ENCODE measurements at places on chromosomes 5 and 9. TPM values are rescaled to one million over a fixed set of nuclear protein-coding genes. Genes with fewer than 3 reads are reported as not detected.

DNA sequence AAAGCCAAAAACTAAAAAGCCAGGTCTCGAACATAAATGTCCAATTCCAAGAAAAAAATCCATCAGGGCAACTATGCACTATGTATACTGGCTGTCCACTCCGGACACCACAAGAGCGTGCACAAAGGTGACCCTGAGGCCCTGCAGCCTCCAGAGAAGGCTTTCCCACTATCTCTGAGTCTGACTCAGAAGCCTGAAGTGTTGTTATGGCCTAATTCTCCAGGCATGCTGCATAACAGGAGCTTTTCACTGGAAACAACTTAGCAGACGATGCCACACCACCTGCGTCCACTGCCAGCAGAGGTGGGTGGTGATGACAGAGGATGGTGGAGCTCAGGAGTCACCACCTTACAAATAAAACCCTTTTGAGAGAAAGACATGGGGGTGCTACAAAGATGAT is 63.7 kb downstream of the HABP4 start:
- no peak for DNase-seq

- peak; percentile 63 for DNase-seq
Observed at GRCh38 chr5:140113180-140113698, 670 bp upstream of the PURA start.

DNA sequence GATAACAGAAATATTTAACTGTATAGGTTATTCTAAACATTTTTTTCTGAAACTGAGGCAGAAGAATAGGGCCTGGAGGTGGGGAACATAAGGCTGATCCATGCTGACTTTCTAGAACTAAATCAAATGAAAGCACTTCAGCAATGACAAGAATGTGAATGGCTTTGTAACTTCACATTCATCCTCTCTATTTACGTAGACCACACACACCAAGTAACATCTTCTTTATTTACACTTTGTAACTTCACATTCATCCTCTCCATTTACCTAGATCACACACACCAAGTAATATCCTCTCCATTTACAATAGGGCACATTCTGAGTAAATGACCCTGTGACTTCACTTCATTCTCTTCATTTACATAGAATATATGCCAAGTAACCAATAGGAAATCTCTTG is 251.8 kb upstream of the CDH9 start:
- no peak for DNase-seq

DNA sequence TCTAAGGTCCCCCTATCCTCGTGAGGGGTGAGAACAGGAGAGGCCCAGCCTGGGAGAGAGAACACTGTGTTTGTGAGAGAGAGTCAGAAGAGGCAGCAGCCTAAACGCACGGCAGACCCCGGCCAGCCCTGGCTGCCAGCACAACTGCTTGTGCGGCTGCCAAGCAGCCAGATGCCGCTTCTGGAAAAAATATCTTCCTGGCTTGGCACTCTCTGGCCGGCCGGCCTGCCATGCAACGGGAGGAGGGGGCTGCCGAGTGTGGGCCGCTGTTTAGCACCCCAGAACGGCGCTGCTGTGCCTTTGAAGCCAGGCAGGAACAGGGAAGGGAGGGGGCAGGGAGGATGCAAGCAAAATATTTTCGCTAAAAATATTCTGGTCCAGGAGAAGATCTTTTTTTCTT is 105.0 kb downstream of the FGF18 start:
- DNase-seq = peak; percentile 69

DNA sequence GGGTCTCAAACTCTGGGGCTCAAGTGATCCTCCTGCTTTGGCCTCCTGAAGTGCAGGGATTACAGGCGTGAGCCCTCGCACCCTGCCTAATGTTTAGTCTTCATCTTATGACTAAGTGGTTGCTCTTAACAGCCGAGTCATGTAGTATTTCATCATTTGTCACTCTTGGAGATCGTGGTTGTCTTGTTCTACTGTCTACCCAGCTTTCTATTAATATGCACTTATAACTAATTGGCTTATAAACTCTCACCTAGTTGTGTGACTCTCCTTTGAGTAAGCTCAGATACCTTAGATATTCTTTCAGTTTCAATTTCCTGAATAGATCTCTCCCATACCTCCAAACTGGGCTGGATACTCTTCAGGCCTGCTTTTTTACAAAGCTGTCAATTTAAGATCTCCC is 19.9 kb downstream of the SLC44A1 start:
- DNase-seq = no peak

DNA sequence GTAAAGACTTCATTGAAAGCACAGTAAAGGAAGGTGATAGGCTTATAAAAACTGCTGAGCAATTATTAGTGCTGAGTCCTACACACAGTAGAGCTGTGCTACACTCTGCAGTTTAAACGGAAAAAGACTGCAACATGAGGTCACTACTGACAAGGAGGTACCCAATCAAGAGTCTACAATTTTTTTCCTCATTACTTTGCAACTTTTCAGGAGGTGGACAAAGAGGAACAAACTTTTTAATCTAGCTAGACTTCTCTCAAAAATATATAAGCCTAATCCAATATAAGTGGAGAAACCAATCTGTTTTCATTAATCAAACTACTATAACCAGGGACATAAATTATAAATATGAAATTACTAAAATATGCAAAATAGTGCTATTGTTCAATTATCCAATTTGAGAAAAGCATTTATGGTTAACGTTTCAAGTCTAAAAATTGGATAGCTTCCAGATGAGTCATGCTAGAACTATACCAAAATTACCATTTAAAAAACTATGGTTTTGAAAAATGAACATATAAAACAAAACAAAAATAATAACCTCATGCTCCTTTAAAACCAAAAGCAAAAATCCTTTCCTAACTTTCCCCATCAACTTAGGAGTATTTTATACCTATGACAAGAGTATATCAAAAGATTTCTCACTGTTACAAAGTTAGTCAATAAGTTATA is 37.7 kb downstream of the FAM13B start:
- DNase-seq = no peak

PLAC8L1 gene
- not detected for total RNA-seq

DNA sequence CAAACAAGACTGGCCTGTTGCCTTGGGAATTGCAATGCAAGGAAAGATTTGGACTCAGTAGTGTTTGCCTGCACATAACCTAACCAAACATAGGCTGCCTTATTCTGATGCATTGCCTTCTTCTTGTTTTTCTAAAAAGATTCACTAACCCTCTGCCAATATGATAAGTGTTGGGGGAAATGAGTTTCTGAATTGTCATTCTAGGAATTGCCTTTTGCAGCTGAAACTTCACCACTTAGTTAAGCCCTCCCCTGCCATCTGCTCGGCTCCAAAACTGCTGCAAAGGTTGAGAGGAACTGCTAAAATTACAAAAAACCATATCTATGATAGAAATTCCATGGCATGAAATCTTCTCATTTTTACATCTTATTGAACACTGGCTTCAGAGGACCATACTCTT is 41.6 kb upstream of the SPATA31D4 start:
- no peak for DNase-seq

- DNase-seq = no peak
Observed at GRCh38 chr5:169165052-169165451, 135.9 kb downstream of the SLIT3 start.

OTP gene
- not detected for total RNA-seq

COQ4 gene
- 27.1 TPM for total RNA-seq

ANKRD31 gene
- 0.31 TPM for total RNA-seq

- DNase-seq = no peak
Observed at GRCh38 chr5:8650186-8650585, 781.2 kb downstream of the MTRR start.

DNA sequence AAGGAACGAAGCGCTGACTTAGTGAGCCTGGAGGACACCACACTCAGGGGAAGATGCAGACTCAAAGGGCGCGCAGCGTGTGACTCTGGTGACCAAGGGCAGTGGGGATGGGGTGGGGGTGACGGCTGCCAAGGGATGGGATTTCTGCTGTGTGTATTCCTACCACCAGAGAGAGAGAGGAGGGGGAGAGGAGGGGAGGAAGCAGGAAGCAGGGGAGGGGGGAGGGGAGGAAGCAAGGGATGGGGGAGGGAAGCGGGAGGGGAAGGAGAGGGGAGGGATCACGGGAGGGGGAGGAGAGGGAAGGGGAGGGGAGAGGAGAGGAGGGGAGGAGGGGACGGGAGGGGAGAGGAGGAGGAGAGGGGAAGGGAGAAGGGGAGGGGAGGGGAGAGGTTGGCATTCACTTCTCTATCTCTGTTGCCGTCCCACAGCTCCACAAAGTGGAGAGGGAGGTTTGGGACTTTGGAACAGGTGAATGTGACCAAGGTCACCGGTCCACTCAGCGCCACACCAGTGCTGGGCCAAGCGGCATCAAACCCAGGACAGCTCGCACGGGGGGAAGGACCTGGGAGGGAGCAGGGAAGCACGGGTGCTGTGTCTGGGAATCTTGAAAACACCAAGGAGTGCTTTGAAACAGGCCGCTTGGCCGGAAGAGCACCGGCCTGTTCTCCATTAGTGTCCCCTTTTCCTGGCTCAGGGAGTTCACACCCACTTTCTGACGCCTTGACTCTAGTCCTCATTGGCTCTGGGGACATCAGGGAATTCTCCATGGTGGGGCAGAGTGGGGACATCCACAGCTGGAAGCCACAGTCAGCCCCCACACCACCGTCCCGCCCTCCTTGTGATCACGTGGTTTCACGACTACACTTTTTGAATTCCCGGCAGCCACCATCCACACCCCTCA is 77.4 kb downstream of the VAV2 start:
- DNase-seq = no peak

CCNI2 gene
- not detected for total RNA-seq

DNA sequence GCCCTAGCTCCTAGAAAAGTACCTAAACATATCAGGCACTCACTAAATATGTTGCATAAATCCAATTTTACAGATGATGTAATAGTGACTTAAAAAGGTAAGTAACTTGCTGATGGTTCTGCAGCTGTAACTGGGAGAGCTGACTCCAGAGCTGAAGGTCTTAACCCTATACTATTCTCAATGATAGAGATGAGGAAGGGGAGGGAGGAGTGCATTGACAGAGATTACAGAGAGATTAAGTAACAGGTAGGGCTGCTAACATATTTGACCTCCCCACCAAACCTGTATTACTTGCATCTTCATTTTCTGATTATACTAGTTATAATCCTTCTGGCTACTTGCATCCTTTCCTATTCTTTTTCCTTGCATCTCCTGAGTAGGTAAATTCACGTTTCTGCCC is 255.4 kb upstream of the EFNA5 start:
- no peak for DNase-seq

GLDC gene
- 0.26 TPM for total RNA-seq

- DNase-seq = no peak
Observed at GRCh38 chr5:107653685-107654084, 17.1 kb downstream of the EFNA5 start.

- no peak for DNase-seq
Observed at GRCh38 chr9:127654619-127655018, 42.5 kb downstream of the STXBP1 start.

DNA sequence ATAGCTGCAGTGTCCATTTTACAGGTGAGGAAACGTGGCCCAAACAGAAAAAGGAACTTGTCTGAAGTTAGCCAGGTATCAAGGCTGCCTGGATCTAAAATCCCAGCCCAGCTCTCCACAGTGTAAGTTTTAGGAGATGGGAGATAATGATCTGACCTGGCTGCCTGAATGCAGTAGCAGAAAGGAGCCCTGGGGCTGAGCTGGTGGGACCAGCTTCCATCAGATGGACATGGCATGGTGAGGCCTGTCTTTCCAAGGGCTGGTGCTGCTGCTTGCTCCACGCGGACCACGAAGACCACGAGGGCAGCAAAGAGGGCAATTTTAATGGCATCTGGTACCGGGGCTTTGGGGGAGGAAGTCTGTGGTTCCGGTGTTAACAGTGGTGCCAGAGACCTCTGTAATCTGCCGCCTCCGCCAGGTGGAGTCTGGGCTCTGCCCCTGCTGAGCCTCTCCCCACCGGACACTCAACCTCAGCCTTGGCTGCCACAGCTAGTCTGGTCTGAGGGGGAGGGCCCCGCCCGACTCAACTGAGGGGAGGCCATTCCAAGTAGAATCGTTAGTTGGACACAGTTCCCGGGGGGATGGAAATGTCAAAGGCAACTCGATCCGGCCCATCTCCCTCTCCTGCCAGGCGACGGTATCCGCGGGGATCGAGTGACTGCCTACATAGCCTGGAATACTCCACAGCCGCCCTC is 650 bp downstream of the MYORG start:
- no peak for DNase-seq

GRCh38 chr5:80223561-80223960 is 32.3 kb downstream of the SERINC5 start:
- DNase-seq = no peak

DNA sequence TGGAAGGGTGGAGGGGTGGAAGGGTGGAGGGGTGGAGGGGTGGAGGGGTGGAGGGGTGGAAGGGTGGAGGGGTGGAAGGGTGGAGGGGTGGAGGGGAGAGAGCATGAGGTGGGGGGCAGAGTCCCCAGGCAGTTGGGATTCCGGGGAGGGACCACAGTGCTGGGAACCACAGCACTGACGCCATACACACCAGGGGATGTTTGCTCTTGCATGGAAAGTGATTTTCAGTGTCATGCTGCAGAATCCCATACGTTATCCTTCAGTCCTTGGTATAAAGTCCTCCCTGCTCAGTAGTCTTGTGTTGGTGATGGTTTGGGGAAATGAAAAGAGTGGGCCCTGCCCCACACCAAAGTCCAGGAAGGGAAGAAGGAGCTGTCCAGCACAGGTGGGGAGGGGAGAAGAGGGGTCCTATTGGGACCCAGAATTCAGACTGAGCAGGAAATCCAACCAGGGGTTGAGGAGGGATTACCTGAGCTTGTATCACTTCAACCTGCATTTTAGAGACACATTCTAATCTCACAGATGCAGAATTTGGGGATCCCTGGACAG is 5.5 kb upstream of the FIBCD1 start:
- no peak for DNase-seq

- no peak for DNase-seq
Observed at GRCh38 chr5:36928947-36929346, 52.4 kb downstream of the NIPBL start.

CNTLN gene
- total RNA-seq = 6.9 TPM

GRCh38 chr5:101393795-101394450 is 490.8 kb upstream of the ST8SIA4 start:
- no peak for DNase-seq

DNA sequence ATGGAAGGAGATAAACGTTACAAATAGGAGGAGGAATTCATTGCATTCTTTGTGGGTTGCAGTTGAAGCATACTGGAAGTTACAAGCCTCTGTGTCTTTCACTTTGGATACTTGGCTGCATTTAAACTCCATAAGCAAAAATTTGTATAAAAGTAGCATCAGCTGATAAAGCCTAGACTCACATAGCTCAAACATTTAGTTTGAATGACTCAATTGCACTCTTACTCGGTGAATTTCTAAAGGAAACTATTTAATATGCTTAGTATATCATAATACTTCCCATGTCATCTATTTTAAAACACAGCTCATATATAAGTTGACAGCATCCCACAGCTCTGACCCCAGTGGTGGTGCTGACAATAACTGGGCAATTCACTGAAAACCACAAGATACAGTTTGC is 596.6 kb upstream of the ZNF608 start:
- DNase-seq = no peak

- DNase-seq = no peak
Observed at GRCh38 chr9:114718801-114719221, 36.8 kb upstream of the TEX48 start.

Measured in right cardiac atrium (tissue), 5 donors.